CD4-positive, alpha-beta T cell treated with Interleukin-10 for 1 hour (primary cell): ENCODE measurements at places on chromosomes 3 and 15.

- no peak for DNase-seq
Measured at GRCh38 chr3:118986734-118987133, 47.9 kb downstream of the IGSF11 start.

DNA sequence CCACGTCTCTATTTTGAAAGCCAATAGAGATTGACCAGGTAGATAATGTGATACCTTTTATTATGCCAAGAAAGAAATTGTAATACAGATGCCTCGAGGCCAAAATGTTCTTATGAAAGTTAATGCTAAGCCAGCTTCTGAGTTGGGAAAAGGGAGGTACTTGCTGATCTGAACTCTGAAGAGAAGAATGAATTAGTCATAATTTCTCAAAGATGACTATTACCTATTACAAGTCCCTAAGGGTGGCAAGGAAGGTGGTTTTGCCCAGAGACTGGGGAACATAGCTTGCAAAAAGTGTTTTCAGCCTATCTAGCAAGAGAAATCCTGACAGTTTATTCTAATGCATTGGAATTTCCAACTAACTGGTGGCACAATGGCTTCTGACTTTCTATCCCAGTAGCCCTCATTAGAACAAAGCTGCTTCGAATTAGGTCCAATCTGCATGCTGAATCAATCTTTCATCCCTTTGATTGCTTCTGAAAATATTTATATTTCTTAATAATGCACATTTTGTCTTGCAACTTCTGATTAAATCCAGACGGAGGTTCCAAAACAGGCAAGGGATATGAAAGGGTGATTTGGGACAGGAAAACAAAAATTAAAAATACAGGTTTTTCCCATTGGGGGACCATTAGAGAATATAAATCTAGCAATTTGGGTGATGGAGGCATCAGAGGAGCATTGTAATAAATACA is 17.7 kb upstream of the NR2F2 start:
- no peak for DNase-seq

- DNase-seq = no peak
Measured at GRCh38 chr3:122979211-122979610, 48.4 kb downstream of the SEMA5B start.

DNA sequence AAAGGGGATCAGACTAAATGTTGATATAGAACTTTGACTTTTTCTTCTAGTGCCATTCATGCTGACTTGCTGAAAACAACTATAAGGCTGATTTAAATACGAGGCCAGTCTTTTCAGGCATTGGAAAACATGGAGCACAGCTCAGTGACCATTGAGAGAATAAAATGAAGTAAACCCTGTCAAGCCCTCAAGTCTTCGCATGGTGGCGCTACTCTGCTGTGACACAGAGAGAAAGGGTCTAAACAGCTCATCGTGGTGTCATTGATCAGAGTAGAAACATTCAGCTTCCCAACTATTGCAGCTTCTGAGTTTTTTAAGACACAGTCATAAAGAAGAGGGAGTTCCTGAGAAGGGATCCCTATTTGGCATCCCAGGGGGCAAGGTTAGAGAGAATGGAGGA is 716.2 kb downstream of the DIPK2A start:
- no peak for DNase-seq

DNA sequence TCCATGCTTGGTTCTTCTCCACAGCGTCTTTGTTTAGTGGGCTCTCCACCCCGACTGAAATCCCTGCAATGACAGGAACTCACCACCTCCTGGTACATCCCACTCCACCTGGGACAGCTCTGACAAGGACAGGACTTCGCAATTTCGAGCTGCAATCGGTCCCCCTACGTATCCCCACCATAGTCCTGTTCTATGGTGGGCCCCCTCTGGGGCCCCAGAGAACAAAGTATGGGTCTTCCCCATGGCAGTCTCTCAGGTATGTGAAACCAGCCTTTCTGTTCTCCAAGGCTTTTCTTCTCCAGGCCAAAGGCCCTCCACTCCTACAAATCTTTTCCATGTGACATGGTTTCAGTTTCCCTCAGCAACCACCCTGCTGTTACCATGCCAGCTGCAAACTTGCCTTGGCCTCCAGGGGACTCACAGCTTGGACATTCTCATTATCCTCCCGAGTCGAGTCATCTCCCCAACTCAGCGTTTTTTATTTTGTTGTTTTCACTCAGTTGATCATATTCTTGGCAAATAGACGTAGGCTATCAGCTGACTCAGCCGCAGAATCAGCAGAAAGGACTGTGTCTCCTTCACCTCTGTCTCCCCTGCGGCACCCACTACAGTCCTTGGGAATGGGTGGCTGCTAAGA is 233.3 kb downstream of the OPA1 start:
- no peak for DNase-seq

GRCh38 chr3:170585008-170585936 is 603 bp downstream of the SLC7A14 start:
- DNase-seq = no peak

- no peak for DNase-seq
Measured at GRCh38 chr3:10497439-10497838, 7.9 kb downstream of the ATP2B2 start.

- no peak for DNase-seq
Measured at GRCh38 chr3:107921038-107921437, 169.8 kb downstream of the CD47 start.

DNA sequence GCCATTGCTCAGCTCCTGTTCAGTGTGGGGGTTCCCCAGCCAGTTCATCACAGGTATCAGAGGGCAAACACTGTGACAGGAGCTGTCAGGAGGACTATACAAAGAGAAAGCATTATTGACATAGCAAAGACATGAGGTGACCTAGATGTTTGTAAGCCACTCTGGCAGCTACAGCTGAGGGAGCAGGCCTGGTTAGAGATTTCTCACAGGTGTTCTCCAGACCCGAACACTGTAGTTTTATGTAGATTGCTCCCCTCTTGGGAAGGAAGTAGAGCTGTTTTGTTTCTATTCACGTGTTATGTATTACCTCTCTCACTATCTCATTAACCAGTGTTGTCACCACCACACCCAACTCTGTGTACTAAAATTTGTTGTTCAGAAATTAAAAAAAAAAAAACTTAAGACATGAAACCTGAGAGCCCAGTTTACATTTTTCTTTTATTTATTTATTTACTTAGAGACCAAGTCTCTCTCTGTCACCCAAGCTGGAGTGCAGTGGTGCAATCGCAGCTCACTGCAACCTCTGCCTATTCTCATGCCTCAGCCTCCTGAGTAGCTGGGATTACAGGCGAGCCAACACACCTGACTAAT is 123.7 kb downstream of the RBPMS2 start:
- peak; percentile 63 for DNase-seq

DNA sequence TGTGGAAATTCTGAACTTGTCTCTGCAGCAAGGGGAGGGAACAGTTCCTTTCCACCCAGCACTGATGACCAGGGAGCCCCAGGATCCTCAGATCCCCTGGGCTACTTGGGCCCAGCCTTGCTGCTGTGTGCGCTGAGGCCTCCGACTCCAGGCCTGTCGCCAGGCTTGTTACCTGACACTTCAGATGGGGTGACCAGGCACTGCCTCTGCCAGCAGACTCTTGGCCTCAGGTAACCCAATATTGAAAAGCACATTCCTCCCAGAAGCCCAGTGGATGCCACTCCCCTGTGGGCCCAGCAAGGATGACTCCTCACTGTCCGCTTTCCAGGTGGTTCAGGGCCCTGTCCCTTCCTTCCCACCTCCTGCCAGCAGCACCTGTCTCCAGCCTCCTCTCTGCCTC is 3.5 kb upstream of the PLA2G4E start:
- DNase-seq = no peak

- DNase-seq = no peak
Measured at GRCh38 chr3:59658866-59659265, 609.0 kb upstream of the CFAP20DC start.

GRCh38 chr3:110352841-110353604 is 718.6 kb upstream of the NECTIN3 start:
- no peak for DNase-seq

DNA sequence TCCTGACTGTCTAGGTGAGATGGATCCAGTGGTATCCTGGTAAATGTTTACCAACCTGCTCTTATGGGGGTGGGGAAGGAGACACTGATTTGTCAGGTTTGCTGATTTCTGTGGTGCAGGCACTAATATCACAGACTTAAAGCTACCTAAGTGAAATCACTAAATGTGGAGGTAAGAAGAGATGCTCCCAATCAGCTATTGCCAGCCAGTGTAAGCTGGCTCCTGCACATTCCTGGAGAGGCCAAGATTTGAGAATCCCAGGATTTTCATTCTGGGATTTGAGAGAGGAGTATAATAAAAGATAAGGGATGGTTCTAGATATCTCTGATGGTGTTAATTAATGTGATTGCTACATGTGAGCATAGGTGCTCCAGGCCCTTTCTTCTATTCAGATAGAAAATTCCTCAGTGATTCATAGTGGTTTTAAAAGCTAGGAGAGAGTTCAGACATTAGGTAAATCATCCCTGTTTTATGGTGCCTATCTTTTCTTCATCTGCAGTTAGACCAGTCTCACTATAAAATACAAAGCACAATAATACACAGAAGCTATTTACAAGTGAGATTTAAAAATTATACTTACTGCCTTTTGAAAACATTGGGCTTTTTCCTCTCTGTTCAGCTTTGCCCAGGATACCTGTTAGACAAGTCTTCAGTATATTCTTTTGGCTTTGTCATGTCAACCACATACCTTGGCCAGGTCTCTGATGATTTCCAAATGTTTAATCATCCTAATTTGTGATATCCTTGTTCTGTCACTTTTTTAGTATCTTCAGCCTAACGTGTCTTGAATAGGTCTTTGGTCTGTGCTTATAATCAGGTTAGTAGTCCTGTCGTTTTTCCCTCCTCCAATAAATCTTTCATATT is 90.9 kb downstream of the MBNL1 start:
- DNase-seq = no peak

DNA sequence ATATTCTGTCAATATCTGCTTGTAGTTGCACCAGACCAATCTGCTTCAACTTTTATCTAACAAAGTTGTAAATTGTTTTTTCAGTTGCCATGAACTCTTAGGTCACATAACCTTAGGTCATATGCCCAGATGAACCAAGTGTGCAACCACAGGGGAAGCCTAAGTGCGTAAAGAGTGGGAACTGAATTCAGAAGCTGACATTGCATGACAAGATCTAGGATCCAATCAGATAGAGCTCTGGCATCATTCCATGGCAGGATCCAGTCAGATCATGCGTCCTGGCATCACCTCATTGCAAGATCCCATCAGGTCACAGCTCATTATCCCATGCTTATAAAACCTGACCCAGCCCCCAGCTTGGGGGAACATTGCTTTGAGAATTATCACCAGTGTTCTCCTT is 18.9 kb upstream of the IFT57 start:
- DNase-seq = no peak

DNA sequence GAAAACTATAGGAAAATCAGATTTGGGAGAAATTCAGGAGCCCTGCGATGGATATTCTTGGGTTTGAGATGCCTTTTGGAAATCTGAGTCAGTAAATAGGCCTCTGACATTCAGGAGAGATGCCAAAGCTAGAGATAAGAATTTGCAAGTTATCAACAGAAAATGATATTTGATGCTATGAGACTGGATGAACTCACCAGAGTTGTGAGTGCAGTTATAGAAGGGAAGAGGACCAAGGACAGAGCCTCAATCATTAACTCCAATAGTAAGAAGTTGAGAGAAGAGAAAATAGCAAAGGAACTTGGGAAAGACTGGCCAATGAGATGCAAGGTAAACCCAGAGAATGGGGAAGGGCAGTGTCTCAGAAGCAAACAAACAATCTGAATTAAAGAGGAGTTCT is 7.9 kb upstream of the ANO10 start:
- DNase-seq = no peak

GRCh38 chr15:78007964-78008886 is 69.3 kb downstream of the TBC1D2B start:
- DNase-seq = no peak

GRCh38 chr3:29554566-29554965 is 273.7 kb downstream of the RBMS3 start:
- no peak for DNase-seq

GRCh38 chr15:42108806-42109205 is 14.4 kb upstream of the PLA2G4D start:
- no peak for DNase-seq

GRCh38 chr3:73432023-73432705 is 192.6 kb downstream of the PDZRN3 start:
- peak; percentile 3 for DNase-seq

DNA sequence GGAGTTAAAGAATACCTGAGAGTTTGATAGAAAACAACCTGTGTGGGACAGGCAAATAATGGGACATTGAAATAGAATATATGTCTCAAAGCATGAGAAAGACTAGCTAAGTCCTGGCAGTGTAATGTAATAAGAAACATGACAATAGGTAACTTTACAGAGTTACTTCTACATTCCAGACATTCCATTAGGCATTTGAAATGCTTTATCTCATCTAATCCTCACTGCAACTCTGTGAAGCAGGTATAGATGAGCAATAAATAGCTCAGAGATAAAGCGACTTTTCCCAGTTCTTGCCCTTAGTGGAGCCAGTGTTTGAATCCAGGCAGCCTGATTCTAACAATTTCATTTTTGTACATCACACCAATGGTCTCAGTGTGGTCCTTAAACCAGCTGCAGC is 76.8 kb downstream of the CPNE4 start:
- no peak for DNase-seq

DNA sequence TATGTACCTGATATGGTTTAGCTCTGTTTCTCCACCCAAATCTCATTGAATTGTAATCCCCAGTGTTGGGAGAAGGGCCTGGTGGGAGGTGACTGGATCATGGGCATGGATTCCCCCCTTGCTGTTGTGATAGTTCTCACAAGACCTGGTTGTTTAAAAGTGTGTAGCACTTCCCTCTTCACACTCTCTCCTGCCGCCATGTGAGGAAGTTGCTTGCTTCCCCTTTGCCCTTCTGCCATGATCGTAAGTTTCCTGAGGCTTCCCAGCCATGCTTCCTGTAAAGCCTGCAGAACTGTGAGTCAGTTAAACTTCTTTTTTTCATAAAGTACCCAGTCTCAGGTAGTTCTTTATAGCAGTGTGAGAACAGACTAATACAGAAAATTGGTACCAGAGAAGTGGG is 93.1 kb downstream of the C3orf70 start:
- DNase-seq = no peak

DNA sequence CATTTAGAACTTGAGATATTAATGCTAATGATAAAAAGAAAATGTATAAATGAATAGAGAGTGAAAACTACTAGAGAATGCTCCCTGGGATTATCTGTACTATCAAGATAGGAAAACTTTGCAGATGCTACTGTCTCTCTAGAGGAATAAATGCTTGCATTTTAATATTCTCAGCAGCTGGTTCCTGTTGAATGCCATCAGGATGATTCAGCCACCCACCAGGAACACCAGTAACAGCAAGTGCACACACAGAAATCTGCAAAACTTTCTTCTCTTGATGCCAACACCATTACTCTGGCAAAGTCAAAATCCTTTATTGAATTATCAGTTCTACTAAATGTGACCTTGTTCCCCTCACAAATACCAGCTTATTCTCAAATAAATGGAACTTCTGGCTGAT is 148.4 kb downstream of the TIGIT start:
- no peak for DNase-seq
